MCF 10A (cell line): ENCODE measurements at places on chromosomes 5 and 9. TPM values are rescaled to one million over a fixed set of nuclear protein-coding genes. Genes with fewer than 3 reads are reported as not detected.
A peak's percentile ranks its signal among the peaks of the same experiment; 100 is the strongest.

PFN3 gene
- not detected in 2 replicates for total RNA-seq

GRCh38 chr9:70525519-70525918, 111.1 kb upstream of the KLF9 start:
- H3K4me3 ChIP-seq, result no peak overlapping the region
- H3K27me3 ChIP-seq, result no peaks in the 10 kb centered on the region
- H3K4me1 ChIP-seq, result peaks cover 11% of the 10 kb centered on the region
- peaks cover 7% of the 10 kb centered on the region for H3K36me3 ChIP-seq

PCDHA9 gene
- total RNA-seq, result 0.25 and 0.28 TPM in 2 replicates

GRCh38 chr9:134592018-134592818, 49.4 kb upstream of the COL5A1 start:
- H3K36me3 ChIP-seq, result no peaks in the 10 kb centered on the region
- H3K27me3 ChIP-seq, result no peaks in the 10 kb centered on the region
- no peak overlapping the region for H3K4me3 ChIP-seq
- H3K4me1 ChIP-seq, result peaks cover 5% of the 10 kb centered on the region

DNA sequence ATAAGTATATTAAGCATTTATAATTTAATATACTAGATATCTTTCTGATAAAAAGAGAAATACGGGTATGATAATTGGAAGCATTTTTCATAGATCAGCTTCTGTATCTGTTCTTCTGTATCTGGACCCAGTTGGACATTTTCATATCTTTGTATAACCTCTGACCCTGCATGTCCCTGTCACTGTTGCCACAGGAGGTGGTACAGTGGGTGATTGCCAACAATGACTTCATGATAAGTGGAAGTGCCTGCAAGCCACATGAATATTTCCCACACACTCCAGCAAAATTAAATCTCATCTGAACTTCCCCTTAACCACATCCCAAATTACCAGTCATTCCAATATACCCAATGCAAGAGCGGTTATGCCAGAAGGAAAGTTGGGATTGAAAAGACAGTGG, 376.4 kb downstream of the ARRDC3 start:
- H3K27me3 ChIP-seq, result no peaks in the 10 kb centered on the region
- H3K36me3 ChIP-seq, result no peaks in the 10 kb centered on the region
- H3K4me3 ChIP-seq, result no peak overlapping the region

GFI1B gene
- total RNA-seq, result not detected in 2 replicates

STPG3 gene
- total RNA-seq, result not detected in 2 replicates

- no peaks in the 10 kb centered on the region for H3K4me1 ChIP-seq
- no peak overlapping the region for H3K27ac ChIP-seq
- H3K27me3 ChIP-seq, result no peaks in the 10 kb centered on the region
- no peak for DNase-seq
- no peaks in the 10 kb centered on the region for H3K36me3 ChIP-seq
Observed at GRCh38 chr5:116365006-116365496, 209.6 kb downstream of the SEMA6A start.

DNA sequence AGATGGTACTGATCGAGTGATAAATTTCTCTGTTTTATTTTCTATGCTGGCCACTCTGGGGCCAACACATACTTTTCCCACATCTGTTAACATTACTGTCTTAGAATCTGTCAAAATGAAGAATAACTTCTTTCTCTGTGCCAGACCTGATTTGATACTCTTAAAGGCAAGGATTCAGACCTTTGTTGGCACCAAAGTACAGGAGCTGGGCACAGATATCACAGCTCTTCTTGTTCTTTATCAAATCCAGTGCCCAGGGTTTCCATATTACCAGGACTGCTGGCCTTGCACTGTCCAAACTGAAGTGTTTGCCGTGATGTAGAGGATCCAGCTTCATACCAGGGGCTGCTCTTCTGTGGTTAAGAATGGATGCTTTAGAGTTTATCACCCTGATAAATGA, 20.9 kb downstream of the ZNF474 start:
- no peaks in the 10 kb centered on the region for H3K36me3 ChIP-seq
- peaks cover 27% of the 10 kb centered on the region for H3K4me1 ChIP-seq
- H3K27me3 ChIP-seq, result no peaks in the 10 kb centered on the region

DNA sequence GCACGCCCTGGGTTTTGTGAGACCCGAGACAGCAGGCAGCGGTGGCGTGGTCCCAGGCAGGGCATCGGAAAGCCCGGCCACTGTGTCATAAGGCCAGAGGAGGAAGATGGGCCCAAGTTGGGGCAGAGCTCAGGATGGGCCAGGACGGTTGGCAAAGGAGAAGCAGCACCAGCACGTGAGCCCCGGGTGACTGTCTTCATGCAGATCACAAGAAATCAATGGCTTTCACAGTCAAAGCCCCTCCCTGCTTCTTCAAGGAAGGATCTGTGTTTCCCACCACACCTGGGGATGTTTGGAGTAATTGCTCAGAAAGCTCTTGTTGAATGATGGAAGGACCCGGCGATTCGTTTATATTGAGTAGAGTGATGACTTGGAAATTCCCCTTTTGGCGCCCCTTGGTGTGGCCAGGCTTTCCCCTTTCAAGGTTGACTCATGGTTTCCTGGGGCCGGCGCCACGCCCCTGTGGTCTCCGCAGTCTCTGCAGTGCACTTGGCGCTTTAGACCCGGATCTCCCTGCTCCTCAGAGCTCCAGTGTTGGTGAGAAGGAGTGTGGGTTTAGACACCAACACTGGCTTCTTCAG, 52.1 kb downstream of the IL31RA start:
- DNase-seq, result peak; percentile 60
- no peaks in the 10 kb centered on the region for H3K36me3 ChIP-seq
- no peak overlapping the region for H3K4me3 ChIP-seq
- H3K27ac ChIP-seq, result no peak overlapping the region
- H3K4me1 ChIP-seq, result no peaks in the 10 kb centered on the region

DNA sequence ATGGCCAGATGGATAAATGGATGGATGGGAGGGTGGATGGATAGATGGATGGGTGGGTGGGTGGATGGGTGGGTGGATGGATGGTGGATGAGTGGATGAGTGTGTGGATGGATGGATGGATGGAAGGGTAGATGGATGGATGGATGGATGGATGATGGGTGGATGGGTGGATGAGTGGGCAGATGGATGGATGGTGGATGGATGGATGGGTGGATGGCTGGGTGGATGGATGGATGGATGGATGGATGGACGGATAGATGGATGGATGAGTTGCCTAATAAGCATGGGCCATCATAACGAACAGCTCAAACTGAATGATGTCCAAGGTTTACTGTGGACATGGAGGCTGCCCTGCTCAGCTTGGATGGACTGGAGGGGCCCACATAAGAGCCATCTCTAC, 89.8 kb upstream of the SMIM23 start:
- H3K27me3 ChIP-seq, result no peaks in the 10 kb centered on the region
- no peak overlapping the region for H3K4me3 ChIP-seq
- H3K36me3 ChIP-seq, result no peaks in the 10 kb centered on the region
- no peak overlapping the region for H3K27ac ChIP-seq
- no peak for DNase-seq

- H3K27ac ChIP-seq, result no peak overlapping the region
- no peaks in the 10 kb centered on the region for H3K4me1 ChIP-seq
- peaks cover 22% of the 10 kb centered on the region for H3K27me3 ChIP-seq
- no peak overlapping the region for H3K4me3 ChIP-seq
- H3K36me3 ChIP-seq, result peaks cover 5% of the 10 kb centered on the region
- no peak for DNase-seq
Observed at GRCh38 chr9:107227774-107228173, 55.3 kb upstream of the RAD23B start.

POU5F2 gene
- 0.72 and 0.76 TPM in 2 replicates for total RNA-seq

DNA sequence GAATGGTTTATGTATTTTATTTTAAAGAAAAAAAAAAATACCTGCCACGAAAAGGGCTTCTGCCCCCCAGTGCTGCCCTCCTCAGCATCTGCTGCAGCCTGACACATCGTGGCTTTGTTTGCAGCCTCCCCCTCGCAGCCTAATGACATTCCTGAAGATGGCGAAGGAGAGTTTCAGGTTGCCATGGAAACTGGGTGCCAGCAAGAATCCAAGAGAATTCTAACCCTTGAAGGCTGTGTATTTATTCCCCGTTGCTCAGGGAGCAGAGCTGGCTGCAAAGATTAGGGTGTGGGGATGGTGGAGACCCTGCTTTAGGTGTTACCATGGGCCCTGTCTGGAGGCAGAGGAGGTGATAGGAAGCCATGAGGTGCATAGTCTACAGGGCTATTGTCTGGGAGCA, 126.6 kb downstream of the NSG2 start:
- DNase-seq, result no peak
- no peak overlapping the region for H3K27ac ChIP-seq
- H3K4me3 ChIP-seq, result no peak overlapping the region
- no peaks in the 10 kb centered on the region for H3K4me1 ChIP-seq
- H3K36me3 ChIP-seq, result no peaks in the 10 kb centered on the region
- H3K27me3 ChIP-seq, result no peaks in the 10 kb centered on the region

GRCh38 chr9:82539856-82540579, 522.9 kb downstream of the RASEF start:
- peak overlapping the region; percentile 65 for H3K27ac ChIP-seq
- H3K36me3 ChIP-seq, result no peaks in the 10 kb centered on the region
- peak; percentile 80 for DNase-seq
- peaks cover 8% of the 10 kb centered on the region for H3K4me1 ChIP-seq
- no peak overlapping the region for H3K4me3 ChIP-seq

DNA sequence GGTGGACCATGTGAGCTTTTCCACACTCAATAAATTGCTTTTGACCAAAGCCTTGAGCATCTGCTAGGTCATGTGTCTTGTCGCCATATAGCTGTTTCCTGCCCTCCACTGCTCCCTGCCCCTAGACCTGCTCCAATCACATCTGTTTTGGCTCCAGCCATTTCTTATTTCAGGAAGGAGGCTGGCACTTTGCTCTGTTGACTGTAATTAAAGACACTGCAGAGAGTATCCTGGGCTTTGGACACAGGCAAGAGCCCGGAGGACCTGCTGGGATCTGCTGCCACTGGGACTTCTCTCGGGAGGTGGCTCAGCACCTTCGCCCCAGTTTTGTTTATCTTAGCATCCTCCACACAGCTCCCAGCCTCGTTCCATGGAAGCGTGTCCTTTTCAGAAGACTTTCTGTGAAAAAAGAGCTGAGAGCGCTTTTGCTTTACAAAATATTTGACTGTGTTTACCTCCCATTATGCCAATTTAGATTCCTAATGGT, 153.2 kb downstream of the MED10 start:
- peaks cover 13% of the 10 kb centered on the region for H3K27me3 ChIP-seq
- no peak overlapping the region for H3K4me3 ChIP-seq
- peaks cover 8% of the 10 kb centered on the region for H3K36me3 ChIP-seq
- DNase-seq, result no peak
- no peaks in the 10 kb centered on the region for H3K4me1 ChIP-seq

GRCh38 chr5:82004511-82004910, 32.7 kb downstream of the ATG10 start:
- H3K4me3 ChIP-seq, result no peak overlapping the region
- H3K27ac ChIP-seq, result no peak overlapping the region
- no peaks in the 10 kb centered on the region for H3K27me3 ChIP-seq
- H3K36me3 ChIP-seq, result no peaks in the 10 kb centered on the region
- H3K4me1 ChIP-seq, result no peaks in the 10 kb centered on the region
- DNase-seq, result peak; percentile 23

GRCh38 chr5:57176350-57176857, 2.5 kb downstream of the GPBP1 start:
- peak; percentile 36 for DNase-seq
- H3K27me3 ChIP-seq, result no peaks in the 10 kb centered on the region
- peak overlapping the region; percentile 97 for H3K4me3 ChIP-seq
- H3K36me3 ChIP-seq, result peaks cover 74% of the 10 kb centered on the region

DNA sequence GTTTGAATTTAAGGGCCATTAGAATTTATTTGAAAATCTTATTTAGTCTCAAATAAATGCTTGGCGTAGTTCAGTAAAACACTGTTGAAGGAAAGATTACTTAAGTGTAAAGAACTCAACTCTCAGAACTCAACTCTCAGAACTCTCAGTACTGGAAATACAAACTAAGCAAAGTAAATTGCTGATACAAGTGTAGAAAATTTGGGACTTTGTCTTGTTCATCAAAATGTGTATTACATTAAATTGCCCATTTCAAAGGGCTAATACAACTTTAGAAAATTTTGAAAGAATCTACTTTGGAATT, 99.4 kb downstream of the CSNK1G3 start:
- H3K4me1 ChIP-seq, result no peaks in the 10 kb centered on the region
- no peak overlapping the region for H3K4me3 ChIP-seq
- no peak overlapping the region for H3K27ac ChIP-seq
- peaks cover 56% of the 10 kb centered on the region for H3K36me3 ChIP-seq
- no peak for DNase-seq

- H3K4me1 ChIP-seq, result no peaks in the 10 kb centered on the region
- no peaks in the 10 kb centered on the region for H3K27me3 ChIP-seq
- no peaks in the 10 kb centered on the region for H3K36me3 ChIP-seq
- H3K27ac ChIP-seq, result no peak overlapping the region
- H3K4me3 ChIP-seq, result no peak overlapping the region
- DNase-seq, result no peak
Observed at GRCh38 chr5:119951330-119951934, 322.1 kb downstream of the FAM170A start.

- H3K27me3 ChIP-seq, result no peaks in the 10 kb centered on the region
- no peak overlapping the region for H3K4me3 ChIP-seq
- peak; percentile 81 for DNase-seq
- H3K36me3 ChIP-seq, result no peaks in the 10 kb centered on the region
- no peak overlapping the region for H3K27ac ChIP-seq
Observed at GRCh38 chr5:53942724-53943123, 367.6 kb downstream of the ARL15 start.

MEIKIN gene
- not detected in 2 replicates for total RNA-seq

DNA sequence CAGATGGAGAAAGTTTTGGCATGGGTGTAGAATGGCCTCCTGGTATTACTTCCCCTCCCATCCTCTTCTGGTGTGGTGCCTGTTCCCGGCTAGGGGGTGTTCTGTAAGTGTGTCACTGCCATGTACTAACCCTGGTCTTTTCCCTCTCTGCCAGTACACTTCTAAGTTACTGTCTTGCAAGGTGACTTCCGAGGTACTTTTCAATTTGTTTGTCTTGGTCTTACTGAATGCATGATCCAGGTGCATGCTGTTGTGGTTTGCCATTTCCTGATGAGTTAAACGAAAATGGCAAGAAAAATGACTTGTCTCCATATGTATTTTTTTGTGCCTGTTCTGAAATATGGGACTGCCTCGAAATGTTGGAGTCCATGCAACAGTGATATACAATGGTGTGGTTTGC, 46.0 kb downstream of the C9orf152 start:
- peaks cover 16% of the 10 kb centered on the region for H3K36me3 ChIP-seq
- no peak overlapping the region for H3K27ac ChIP-seq
- no peak overlapping the region for H3K4me3 ChIP-seq
- DNase-seq, result no peak

- no peak overlapping the region for H3K4me3 ChIP-seq
Observed at GRCh38 chr9:32264170-32264864, 120.1 kb upstream of the ACO1 start.

GRCh38 chr5:63473335-63473967, 488.8 kb downstream of the HTR1A start:
- no peaks in the 10 kb centered on the region for H3K36me3 ChIP-seq
- no peak for DNase-seq

- no peak within 1 kb of the TSS for H3K4me3 ChIP-seq
- H3K27me3 ChIP-seq, result peaks cover 99% of the 10 kb centered on the region
- H3K4me1 ChIP-seq, result no peaks in the 10 kb centered on the region
- no peaks in the 10 kb centered on the region for H3K36me3 ChIP-seq
- no peak for DNase-seq
- H3K27ac ChIP-seq, result no peak within 1 kb of the TSS
Observed at GRCh38 chr5:71719063-71719964, at the start of gene CARTPT. Gene CARTPT, plus strand, starts transcription at chr5:71719275. Its CDS starts 19 bp downstream, at chr5:71719294.
